ENCODE measurements at places on chromosomes 3 and 15.

DNA sequence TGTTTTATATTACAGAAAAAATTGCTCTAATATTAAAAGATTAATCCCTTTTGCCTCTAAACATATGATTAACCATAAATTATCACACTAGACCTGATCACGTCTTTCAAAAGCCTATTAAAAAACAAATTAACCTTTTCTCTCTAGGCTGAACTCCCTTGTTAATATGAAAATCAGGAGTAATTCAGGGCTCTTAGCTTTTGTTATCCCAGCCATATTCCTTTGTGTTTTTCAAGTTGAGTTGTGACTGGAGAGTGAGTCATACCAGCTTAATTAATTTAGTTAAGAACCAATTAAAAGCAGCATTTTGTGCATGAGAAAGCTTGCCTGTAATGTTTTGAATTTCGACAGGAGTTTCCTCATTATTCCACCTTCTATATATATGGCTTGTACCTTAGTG is 385.8 kb downstream of the VGLL3 start:
- DNase-seq = no peak

- no peak for DNase-seq
These were observed 191.6 kb upstream of the STT3B start for GRCh38 chr3:31341130-31341529.

- no peak for DNase-seq
These were observed 52.6 kb downstream of the FBN1 start for GRCh38 chr15:48592933-48593332.

DNA sequence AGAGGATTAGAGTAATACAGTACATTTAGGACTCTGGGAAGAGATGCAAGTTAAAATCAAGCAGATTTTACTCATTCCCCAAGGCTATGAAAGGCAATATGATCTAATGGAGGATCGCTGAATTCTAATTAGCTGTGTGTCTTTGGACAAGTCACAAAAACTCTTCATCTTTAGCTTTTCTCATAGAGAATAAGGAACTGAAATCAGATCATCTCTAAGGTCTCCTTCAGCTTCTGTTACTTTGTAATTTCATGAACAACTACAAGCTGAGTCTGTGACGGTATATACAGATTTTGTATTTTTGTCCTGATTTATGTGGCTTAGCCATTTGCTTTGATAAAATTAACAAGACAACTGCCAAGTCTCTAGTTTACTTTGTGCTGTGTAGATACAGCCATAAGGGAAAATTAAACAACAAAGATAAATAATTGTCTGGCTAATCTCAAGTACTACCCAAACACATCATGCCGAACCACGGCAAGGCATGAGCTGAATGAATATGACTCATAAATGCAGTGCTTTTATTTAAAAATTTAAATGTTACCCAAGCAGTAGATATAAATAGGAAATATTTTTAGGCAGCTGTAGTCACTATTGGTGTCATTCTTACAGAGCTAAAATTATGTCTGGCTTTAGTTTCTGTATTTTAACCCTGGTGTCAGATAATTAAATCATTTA is 81.5 kb downstream of the GAP43 start:
- DNase-seq = no peak

- no peak for DNase-seq
These were observed 688 bp downstream of the SETD5 start for GRCh38 chr3:9397906-9398699.

DNA sequence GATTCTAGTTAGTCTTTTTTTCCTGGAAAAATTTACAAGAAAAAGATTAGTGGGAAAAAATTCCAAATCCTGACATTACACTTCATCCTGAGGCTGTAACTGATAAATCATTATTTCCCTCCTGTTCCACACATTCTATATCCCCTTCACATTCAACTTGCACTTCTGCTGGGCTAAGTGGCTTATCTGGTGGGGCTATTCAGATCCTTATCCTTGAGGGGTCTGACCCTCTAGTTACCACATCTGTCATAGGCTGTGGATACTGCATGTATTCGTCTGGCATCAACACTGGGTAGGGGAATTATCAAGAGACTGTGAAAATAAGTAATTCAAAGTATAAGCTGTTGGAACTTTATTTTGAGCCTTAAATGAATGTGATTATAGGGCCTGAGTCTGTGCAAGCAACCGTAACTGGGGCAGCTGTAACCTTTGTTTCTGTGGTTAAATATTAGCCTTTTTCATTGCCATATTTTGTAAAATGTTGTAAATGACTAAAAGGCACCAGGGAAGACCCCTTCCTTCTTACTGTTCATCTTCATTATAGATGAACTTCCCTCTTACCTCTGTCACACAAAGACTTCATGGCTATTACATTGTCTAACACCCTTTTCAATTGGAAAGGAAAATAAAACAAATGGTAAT is 28.0 kb upstream of the TEX9 start:
- no peak for DNase-seq

GRCh38 chr3:193052354-193053045 is 134.8 kb upstream of the MB21D2 start:
- DNase-seq = no peak

DNA sequence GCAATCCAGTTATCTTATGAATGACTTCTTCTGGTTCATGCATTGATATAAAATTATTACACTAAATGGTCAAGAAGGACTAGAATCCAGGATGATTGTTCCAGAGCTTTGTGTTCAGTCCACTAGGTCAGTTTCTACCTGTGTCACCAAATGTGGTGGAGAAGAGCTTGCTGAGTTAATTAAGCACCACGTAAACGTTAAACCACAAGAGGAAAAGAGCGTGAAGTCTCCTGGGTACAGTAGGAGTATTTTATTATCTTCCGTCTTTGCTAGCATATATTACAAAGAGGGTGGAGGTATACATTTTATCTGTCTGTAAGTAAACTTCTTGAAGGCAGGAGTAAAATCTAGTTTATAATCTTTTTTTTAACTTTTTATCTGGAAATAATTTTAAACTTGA is 23.5 kb downstream of the CHP1 start:
- DNase-seq = no peak

DNA sequence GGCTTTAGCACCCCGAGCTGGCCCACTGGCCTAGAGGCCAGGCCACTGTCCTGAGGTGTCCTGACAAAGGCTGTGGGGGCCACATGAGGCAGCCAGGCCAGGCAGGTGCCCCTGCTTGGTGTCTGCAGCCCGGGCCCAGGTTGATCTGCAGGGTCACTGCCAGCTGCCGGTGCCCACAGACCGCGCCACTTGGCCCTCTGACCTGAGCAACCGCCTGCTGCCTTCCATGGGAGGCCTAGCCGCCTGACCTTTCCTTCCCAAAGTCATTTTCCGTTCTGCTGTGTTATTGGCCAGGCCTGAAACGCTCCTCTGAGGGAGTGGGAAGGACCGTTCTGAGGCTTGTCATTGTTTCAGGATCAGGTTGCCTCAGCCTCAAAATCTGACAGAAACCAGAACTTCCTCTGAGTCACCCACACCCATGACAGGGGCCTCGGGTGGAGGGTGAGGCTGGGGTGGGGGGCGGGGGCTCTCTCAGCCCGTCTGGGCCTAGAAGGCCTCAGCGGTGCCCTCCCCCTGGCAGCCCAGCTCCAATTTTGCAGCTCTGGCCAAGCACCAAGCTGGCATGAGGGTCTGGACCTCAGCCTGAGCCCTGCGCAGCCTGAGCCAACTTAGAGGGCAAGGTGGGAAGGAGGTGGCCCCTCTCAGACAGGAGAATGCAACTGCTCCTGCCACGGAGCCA is 140.7 kb upstream of the MEF2A start:
- DNase-seq = no peak

GRCh38 chr3:158788446-158788845 is 13.4 kb upstream of the MFSD1 start:
- no peak for DNase-seq

DNA sequence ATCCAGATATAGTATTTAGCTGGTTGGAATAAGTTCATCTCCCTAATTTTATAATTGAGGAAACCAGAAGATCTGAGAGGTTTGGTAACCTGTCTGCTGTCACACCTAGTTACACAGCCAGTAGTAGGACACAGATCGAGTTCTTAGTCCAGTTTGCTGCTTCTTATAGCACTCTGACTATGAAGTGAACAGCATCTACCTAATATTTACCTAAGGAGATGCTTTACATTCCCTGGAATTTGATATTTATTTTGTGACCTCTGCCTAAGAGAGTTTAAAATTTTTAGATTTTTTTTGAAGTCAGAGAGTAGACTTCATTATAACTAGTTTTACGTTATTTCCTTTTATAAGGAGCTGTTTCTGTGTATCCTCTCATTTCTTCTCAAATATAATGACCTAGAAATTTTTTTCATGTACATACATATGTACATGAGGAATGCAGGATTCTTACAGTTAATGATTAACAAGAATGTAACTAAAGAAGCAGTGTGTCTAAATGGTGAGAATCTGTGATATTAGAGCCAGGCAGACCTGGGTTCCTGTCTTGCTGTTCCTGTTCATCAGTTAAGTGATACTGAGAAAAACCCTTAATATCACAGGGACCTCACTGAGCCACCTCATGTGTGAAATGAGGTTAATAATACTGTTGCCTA is 4.3 kb downstream of the ARHGEF26 start:
- no peak for DNase-seq

Data from effector memory CD8-positive, alpha-beta T cell (primary cell).